ENCODE measurements at places on chromosomes 5 and 9.

DNA sequence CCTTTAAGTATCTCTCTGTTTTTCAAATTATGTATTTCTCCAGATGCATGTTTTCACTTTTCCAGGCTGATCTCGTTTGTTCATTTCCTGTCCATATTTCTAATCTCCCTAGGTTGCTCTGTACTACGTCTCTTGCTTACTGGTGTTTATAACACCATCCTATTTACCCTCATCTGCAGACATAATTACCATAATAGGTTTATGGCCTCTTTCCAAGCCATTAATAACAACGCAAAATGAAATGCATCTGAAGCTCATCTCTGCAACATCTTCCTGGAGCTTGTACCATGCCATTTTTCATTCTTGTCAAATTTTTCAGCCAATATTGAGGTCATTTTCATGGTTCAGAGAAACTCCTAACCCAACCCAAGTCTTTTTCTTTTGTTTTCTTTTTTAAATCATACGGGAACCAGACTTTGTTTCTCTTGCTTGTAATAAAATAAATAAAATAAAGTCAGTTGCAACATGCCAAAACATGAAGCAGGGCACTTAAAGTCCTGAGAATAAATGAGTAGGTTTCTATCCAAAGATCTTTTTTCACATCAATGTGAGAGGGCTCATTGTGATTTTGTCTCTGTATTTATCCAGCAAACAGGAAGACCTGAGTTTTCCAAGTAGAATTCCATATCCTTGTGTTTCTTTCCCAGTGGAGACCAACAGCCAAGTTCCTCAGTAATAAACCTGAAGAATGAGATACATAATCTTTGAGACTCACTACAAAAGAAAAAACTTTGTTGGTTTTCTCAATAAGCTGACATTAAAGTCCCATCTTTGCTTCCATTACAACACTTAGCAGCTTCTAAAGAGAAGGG is 37.0 kb downstream of the DPYSL3 start:
- peak; percentile 74 for DNase-seq

DNA sequence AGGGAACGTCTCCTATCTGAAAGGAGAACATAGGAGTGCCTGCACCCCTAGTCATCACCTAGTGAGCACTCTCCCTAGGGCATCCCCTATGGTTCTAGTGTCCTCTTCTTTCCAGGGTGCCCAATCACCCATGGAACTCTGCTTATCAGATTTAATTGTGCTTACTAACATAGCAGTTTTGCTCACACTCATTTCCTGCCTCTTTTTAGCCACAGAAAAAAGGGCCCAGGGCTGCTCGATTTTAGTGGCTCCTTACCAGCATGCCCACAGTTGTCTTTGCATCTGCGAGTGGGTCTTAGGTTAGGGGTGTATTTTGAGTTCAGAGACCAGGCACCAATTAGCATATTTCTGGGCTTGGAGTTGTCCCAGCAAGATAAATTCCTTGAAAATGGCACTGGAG is 1110.2 kb downstream of the TAF11L14 start:
- DNase-seq, result no peak

- no peak for DNase-seq
These were observed 74.1 kb downstream of the NMUR2 start for GRCh38 chr5:152331006-152331405.

GRCh38 chr5:151134228-151134627 is 23.4 kb downstream of the ANXA6 start:
- no peak for DNase-seq

GRCh38 chr5:136098176-136098575 is 34.5 kb upstream of the SMAD5 start:
- no peak for DNase-seq

DNA sequence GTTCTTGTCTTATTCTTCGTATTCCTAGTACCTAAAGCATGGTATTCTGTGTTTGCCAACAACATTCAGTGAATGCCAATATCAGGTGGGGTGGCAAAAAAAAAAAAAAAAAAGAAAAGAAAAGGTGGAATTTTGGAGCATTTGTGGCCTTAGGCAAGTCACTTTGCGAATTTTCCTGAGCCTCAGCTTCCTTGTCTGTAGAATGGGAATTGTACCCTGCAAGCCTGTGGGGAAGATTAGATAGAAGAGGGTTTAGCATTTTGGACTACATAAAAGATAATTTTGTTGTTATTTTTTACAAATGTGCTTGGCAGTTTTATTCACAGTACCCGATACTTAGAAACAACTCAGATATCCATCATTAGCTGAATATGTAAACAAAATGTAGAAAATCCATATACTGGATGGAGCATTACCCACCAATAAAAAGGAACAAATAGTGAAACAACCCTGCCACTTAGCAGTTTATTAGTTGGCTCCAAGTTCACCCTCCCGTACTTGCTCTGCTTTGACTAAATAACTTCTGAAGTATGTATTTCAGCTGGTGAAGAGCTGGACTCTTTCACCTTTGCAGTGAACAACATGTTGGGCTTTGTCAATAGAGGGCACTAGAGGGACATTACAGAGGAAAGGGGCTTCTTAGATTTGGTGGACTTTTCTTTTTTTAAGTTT is 13.6 kb downstream of the UBE2D2 start:
- peak; percentile 43 for DNase-seq

GRCh38 chr9:104950838-104951237 is 22.9 kb upstream of the ABCA1 start:
- DNase-seq, result no peak

DNA sequence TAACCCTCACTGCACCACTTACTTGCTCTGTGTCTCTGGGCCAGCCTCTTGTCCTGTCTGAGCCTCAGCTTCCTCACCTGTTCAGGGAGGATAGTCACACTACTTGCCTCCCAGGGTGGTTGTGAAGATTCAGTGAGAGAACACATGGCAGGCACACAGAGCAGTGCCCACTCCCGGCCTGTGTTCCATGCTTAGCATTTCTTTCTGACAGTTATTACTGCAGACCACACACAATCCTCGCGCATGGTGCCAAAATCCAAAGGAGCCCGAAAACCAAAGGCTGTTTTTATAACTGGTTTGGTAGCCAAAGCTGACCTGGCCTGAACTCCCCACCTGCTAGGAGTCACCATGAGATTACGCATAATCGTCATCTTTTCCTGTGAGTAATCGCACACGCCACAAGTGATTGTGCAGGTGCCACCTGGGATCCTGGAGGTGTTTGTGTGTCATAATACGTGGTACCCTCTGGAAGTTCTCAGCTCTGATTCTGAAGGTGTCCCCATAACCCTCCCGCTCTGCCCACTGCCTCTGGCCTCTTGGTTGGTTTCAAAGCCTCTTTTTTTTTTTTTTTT is 84.6 kb upstream of the FBXW11 start:
- DNase-seq, result no peak
